ENCODE measurements at places on chromosomes 2 and 18.

DNA sequence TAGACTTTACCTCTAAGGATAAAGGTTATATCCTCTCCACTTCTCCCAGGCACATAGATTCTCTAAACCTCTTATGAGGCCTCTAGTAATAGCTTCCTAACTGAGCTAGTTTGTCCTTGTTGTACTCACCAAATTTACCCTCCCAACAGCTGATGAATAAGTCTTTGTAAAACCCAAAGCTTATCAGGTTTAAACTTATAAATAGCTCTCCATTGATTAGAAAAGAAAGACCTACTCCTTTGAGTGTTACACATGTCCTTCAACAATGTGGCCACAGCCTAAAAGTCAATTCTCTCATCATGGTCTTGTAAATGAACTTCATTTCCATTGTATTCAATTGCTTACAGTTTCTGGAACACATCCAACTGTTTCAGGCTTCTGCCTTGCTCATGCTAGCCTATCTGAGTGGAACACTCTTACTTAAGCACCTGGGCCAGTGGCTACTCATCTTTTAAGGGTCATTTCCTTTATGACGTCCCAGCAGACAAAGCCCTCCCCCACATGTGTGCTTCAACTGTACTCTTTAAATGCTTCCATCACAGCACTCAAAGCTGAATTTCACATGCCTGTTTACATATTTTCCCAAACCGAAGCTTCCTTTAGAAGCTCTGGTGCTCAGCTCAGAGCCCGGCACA, 131.6 kb downstream of the CDH2 start:
- DNase-seq: peak; percentile 93

DNA sequence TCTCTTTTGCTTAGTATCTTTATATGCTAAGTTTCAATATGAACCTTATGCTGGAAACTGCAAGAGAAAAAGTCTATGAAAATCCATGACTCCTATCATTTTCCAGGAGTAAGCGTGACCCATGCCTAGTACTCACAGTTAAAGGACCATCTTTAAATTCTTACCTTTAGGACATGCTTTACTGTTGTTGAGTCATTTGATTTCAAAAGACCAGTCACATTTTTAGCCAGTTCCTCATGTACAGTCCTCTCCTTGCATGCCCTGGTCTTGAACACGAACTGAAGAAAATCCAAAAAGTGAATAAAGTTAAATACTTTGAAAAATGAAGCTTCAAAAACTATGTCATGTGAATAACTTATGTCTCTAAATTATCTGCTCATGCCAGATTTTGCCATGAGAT, 117.8 kb upstream of the CCDC195 start:
- DNase-seq: no peak

DNA sequence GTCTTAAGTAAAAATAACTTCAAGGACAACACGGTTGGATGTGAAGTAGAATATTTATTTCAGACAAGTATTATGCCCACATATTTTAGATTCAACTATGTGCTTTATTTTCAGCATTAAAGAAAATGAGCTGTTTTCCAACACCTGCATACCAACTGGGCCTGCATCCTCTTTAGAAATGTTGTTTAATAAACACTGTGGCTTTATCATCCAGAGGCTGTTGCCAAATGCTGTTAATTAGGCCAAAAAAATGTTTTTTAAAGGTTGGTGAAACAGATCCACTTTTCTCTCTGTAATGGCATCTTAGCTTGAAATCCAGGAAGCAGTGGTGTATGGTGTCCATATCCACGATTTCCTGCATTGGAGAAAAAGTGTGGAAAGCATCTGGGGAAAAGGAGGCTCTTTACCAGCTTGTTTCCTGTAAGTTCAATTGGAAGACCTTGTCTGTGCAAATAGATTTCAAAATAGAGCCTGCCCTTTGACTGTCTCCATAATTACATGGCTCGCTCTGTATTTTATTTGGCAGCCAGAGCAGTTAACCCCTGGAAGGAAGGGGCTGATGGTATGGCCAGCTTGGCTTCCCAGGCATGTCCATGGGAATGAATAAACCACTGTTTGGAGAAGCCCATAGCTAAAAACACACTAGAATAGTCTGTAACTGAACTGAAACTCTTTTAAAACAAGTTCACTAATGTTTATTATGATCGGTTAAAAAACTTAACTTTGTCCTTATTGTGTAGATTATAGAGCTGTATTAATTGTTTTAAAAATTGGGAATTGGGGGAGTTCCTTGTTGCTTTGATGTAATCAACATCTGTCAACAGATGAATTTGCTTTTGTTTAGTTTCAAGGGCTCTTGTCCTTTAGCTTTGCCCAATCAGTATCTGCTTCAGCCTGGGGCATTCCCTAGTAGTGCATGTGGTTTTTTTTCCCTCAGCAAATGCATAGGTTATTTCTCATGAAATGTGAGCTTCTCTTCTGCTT, 33.0 kb upstream of the DLX1 start:
- DNase-seq: peak; percentile 54

DNA sequence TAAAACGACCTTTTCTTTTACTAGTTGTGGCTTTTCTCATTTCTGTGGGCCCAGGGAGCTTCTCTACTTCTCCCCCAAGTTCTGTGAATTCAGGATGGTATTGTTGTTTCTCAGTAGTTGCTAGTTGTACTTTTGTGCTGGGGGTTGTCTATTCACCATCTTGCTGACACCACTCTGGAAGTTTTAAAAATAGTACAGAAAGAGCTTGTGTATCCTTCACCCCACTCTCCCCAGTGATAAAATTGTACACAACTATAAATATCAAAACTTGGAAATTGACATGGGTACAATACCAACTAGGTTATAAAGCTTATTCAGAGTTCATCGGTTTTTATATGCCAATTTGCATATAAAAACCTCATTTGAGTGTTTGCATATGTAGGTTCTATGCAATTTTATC, 45.3 kb upstream of the REEP1 start:
- no peak for DNase-seq

DNA sequence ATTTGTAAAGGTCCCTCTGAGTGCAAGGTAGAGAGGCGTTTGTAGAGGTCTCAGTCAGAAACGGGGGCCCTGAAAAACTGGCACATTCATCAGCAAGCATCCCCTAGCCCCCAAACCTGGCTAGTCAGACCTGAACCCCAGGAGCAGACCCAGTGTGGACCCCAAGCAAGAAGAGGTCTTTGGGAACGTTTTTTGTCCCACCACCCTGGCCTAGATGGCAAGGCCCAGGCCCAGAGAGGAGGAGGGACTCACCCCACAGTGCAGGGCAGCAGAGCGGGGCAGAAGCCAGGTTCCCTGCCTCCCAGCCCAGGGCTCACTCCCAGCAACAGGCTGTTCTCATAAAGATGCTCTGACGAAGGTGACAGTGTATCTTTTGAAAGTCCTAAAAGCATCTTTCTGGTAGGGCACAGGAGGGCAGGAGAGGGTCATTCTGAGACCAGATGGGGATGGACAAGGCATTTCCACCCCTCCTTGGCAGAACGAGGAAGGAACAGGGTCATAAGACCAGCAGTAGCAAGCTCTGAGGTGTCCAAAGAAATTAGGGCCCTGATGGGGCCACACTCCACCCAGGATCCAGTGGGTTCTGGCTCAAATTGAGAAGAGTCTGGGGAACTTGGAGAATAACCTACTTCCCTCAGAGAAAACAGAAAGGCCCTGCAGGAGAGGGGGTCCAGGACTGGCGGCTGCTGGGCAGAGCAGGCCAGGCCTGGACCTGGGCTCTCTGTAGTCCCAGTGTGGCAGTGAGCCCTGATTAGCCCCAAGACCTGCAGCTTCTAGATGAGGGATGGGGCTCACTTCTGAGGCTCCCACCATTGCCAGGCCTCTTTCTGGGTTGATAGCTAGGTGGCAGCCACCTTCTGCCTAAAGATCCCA, 18.2 kb downstream of the ADRA2B start:
- no peak for DNase-seq

DNA sequence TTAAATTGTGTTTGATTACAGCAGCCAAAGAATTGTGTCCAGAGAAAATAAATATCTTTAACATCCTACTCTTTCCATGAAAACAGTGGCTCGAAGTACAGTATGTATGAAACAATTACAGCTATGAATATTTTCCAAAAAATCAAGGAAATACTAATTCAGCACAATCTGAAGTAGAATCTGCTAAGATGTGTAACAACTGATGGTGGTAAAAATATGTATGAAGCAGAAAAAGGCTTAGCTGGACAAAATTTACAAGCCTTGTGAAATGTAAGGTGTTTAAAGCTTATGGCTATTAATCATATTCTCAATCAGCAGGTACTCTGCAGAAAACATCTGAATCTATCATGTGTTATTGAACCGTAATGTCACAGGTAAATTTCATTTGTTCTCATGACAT, 16.6 kb downstream of the DYM start:
- DNase-seq: no peak

Measured in NCI-H345 (cell line).